ENCODE measurements at places on chromosomes 5 and 9.

DNA sequence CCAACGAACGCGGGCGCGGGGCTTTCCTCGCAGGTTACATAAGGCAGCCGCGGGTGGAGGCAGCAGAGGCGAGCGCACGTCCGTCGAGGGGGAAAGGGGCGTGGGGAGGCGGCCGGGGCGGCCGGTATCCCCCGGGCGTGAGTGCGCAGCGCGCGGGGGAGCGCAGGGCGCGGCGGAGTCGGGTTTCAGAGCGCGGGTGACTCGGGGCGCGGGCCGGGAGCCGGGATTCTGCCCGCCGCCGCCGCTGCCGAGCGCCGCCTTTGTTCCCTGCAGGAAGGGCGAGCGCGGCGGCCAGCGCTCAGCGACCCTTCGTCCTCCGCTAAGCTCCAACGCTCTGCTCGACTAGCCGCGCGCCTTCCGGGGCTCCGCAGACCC, at the start of gene COL15A1:
Gene COL15A1, plus strand, starts transcription at position 226 of the 375 bp plus-strand sequence. CDS start 155 bp downstream, outside the sequence.
- no peak for DNase-seq

GRCh38 chr9:69427286-69427685, 102.3 kb downstream of the ENTREP1 start:
- no peak for DNase-seq

- DNase-seq: no peak
These were observed 206.8 kb downstream of the CAAP1 start for GRCh38 chr9:26685818-26686217.

- DNase-seq: no peak
These were observed 1.0 kb downstream of the NIPSNAP3A start for GRCh38 chr9:104748359-104749031.

DNA sequence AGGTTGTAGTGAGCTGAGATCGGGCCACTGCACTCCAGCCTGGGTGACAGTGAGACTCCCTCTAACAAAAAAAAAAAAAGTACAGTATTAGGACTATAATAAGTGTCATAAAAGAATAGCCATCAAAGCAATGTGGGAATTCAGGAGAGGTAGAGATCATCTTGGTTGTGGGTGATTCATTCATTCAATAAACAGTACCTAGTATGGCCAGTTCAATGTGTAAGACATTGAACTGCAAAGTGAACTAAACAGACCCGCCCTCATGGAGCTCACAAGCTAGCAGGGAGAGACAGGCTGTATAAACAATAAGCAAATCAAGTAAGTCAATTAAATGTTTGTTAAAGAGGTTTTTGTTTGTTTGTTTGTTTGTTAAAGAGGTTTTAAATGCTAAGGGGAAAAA, 146.1 kb upstream of the RANBP3L start:
- DNase-seq: no peak

Measured in stimulated activated CD8-positive, alpha-beta memory T cell treated with anti-CD3 and anti-CD28 coated beads, Interleukin-15, amount 100 ng/mL, for 48 hours (primary cell).